ENCODE measurements at places on chromosomes 2 and 18.

- DNase-seq = no peak
These were observed 78.9 kb downstream of the RAB31 start for GRCh38 chr18:9787036-9787435.

- DNase-seq = no peak
These were observed 21.6 kb upstream of the SLC35G4 start for GRCh38 chr18:11587846-11588245.

GRCh38 chr2:172739661-172740266 lies 4.1 kb downstream of the RAPGEF4 start:
- no peak for DNase-seq

DNA sequence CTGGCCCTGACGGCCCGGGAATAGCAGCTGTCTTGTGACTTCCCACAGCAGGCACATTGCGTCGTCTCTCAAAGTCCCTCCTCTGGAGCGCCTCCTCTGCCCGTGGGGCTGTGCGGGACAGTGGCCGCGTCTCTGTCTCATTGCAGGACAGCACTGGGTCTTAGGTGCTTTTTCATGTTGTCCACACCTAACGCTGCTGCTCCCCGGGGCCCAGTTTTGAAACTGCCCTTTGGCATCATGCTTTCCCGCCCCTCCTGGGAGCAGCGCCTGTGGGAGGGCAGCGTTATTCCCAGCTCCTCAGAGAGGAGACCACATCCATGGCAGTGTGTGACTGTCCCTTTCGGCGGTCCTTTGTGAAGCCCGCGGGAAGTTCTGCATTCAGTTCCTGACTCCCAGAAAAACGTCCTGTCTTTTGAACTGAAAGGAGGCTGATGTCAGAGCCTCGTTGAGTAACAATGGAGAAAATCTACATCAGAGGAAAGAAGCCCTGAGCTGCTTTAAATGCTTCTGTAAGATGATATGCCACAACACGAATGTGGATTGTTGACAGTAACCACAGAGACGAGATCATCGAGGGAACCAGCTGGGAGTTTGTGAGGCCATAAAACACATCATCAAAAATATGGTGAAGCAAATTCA lies 226.0 kb downstream of the FAM210A start:
- peak; percentile 50 for DNase-seq

DNA sequence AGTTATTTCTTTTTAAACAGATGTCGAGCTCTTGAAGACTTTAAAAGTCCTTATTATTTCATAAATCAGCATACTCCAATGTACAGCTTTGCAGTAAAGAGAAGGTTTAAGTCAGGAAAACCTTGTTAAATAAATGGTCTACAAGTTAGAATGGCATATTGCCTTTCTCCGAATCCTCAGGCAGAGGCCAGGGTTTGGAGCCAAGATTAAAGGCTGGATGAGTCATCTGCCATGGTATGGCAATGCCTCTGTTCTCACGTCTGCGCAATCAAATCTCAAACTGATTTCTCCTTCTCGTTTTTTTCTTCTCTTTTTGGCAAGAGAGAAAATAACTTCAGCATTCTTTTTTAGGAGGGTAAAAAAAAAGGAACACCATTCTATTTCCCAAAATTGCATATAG lies 5.6 kb upstream of the KCNJ3 start:
- DNase-seq = no peak

GRCh38 chr2:235820571-235820970 lies 326.7 kb downstream of the AGAP1 start:
- no peak for DNase-seq

DNA sequence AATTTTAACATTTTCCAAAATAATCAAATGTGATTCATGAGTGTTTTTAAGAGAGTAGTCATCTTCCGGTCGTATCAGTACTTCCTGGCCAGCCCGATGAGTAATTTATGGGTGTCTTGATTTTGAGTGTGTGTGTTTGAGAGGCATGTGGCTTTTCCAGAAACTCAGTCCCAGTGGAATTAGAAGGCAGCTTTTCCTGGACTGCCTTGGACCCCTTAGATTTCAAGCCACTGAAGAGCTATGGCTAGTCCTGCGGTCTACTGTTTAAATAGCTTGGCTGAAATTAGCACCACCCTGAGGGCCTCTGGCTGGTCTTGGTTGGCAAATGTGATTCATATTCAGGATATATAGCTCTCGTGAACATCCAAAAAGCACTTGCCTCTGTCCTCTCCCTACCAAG lies 59.4 kb downstream of the HK2 start:
- no peak for DNase-seq

- DNase-seq = no peak
These were observed 26.7 kb upstream of the TGFA start for GRCh38 chr2:70580352-70580751.

GRCh38 chr2:221571551-221572218 lies 419 bp downstream of the EPHA4 start:
- peak; percentile 57 for DNase-seq

GRCh38 chr2:100291152-100291970 lies 30.9 kb downstream of the LONRF2 start:
- DNase-seq = no peak

- DNase-seq = no peak
These were observed 230.1 kb upstream of the SPOPL start for GRCh38 chr2:138271467-138271866.

DNA sequence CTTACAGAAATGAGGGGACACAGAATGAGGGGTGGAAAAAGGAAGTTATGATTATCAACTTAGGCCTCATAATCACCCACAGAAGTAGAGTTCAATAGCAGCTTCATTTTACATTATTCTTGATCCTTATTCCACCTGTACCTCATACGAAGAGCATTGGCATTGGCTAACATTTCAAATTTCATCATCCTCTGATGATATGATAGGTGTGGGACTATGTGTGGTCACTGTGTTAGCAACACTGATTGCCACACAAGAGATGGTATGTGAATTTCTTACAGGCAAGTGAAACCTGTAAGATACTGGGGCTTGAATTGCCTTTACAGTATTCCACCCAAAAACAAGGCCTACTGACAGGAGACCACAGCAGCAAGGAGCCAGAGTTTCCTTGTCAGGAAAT lies 14.0 kb upstream of the HAT1 start:
- DNase-seq = no peak

GRCh38 chr2:52386433-52387030 lies 1354.6 kb upstream of the NRXN1 start:
- DNase-seq = no peak

DNA sequence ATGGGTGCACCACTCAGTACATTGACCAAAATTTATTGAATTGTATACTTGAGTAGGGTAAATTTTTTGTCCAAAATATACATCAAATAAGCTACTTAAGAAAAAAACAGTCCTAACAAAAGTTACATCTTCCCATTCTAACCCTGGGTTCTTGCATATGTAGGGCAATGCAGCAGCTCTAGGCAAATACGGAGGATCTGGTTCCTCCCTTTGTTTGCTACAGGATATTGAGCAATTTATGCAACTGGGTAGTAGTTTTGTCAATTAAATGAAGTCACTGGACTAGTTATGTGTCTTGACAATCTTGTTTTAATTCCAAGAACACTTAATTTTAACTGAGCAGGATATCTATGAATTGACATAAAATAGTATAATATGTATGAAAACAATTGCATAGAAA lies 1507.2 kb upstream of the PIK3C3 start:
- DNase-seq = no peak

GRCh38 chr2:151098841-151099240 lies 162.8 kb downstream of the RBM43 start:
- no peak for DNase-seq

GRCh38 chr2:241505781-241506201 lies 2.6 kb downstream of the STK25 start:
- DNase-seq = no peak

DNA sequence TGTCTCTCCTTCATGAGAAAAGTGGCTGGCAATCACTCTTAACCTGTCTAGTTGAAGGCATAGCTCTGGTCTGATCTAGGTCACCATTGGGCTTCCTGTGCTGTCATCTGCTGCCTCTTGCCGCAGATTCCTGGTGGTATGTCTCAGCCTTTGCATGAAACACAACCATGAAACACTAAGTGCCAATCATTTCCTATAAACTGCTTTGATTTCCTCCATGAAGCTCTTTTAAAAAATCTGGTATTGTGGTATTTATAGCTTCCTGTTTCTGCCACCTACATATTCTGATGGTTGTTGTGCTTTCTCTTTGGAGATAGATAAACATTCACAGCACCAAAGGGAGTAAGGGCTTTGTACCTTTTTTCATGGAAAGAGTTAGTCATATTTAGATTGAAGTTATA lies 120.0 kb upstream of the EPC2 start:
- no peak for DNase-seq

GRCh38 chr2:54666131-54666633 lies 57.3 kb upstream of the EML6 start:
- DNase-seq = no peak

- peak; percentile 54 for DNase-seq
These were observed 40.2 kb upstream of the ITM2C start for GRCh38 chr2:230824406-230824978.

GRCh38 chr2:171342067-171342413 lies 91.8 kb downstream of the METTL8 start:
- DNase-seq = no peak

- DNase-seq = no peak
These were observed 8.2 kb downstream of the ZFP36L2 start for GRCh38 chr2:43218155-43218701.

DNA sequence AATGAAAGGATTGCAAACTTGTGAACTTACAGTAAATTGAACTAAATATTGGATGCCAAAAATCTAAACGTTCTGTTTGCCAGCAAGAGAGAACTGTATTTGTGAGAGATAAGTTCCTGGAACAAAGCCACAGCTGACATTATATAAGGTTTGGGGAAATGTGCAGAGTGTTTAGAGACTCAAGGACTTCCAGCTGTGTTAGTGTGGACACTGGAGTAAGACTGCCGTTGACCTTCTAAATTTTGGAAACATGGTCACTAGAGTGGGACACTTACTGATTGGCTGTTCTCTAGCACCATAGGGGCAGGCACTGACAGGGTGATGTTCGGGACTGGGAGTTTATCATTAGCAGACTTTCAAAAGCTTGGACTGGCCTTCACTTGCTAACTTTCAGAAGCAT lies 40.5 kb downstream of the SCN9A start:
- DNase-seq = no peak

GRCh38 chr2:109472331-109472959 lies 141.3 kb downstream of the SEPTIN10 start:
- no peak for DNase-seq

- no peak for DNase-seq
These were observed 280.9 kb downstream of the NEDD4L start for GRCh38 chr18:58324824-58325480.

GRCh38 chr18:22337833-22338232 lies 79.9 kb downstream of the CTAGE1 start:
- DNase-seq = no peak

GRCh38 chr2:195722075-195722474 lies 65.0 kb downstream of the SLC39A10 start:
- DNase-seq = no peak

DNA sequence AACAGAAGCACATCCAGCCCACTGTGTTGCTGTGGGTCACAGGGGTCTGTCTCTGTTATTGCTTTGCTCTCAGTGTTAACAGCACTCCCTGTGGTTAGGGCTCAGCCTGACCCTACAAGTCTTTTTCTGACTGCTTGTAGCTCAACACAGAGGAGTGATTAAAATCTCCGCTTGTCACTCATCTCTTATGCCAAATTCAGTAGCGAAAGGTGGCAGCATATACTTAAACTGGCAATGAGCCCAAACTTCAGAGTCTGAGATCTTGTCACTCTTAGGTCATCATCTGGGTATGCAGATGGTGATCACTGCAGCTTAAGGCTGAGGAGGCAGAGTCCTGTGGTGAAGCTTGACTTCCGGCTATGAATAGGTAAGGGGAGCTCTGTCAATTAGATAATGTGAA lies 63.3 kb upstream of the CSRNP3 start:
- DNase-seq = no peak

DNA sequence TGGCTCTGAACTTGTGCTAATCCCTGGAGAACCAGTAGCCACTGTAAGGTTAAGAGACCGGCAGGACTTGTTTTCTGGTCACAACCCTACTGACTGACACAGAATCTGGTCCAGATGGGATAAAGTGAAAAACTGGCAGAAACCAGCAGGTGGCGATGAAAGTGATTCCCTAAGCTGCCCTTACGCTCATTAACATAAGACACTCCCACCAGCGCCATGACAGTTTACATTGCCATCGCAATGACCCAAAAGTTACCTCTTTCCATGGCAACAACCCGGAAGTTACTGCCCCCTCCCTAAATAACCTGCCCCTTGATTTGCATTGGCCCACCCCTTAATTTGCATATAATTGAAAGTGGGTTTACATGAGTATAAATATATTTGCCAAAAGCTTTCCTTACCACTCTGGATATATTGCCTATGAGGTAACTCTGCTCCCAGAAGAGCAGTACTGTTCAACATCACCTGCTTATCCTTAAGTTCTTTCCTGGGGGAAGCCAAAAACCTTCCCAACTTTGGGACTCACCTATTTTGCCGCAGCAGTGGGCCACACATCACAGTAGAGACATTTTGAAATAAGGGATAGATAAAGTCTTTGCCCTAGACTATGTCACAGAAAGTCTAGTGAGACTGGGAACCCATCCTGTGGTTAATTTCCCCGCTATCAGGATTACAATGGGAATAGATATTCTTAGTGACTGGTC lies 35.8 kb upstream of the AFF3 start:
- DNase-seq = peak; percentile 55

- DNase-seq = no peak
These were observed 163.8 kb downstream of the RHBDD1 start for GRCh38 chr2:226999661-227000060.

DNA sequence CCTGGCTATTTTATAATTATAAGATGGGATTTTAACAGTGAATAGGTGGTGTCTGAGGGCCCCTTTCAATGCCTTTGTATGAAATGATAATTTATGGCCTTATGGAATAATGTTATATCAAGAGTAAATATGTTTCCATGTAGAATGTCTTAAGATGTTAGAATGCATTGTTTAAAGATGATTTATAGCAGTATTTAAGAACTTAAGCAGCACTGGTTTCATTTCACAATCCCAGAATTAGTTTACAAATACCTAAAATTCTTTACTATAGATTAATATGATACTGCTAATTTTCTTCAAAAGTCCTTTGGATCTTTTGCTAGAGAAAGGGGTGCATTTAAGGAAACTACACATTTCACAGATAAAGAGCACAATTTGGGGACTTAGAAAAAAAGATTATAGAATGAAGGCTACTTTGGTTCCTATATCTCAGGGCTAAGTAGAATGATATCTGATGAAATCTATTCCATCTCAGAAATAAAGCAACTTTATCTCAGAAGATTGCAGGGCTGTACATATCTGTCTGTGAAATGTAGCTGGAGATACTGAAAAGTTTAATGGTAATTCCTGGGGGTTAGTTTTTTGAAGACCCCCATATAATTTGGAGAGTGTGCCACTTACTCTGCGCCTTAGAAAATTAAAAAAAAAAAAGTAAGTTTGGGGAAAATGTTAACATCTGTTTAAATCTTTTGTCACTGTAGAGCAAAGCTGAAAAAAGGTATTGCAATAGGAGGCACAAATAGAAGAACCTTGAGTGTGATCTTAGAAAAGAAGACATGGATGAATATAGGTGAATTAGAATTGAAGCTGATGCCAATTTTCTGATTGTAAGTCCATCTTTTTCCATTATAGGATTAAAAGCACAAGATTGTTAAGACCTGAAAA lies 123.4 kb downstream of the GULP1 start:
- no peak for DNase-seq
